ENCODE measurements at places on chromosomes 11 and 22.

DNA sequence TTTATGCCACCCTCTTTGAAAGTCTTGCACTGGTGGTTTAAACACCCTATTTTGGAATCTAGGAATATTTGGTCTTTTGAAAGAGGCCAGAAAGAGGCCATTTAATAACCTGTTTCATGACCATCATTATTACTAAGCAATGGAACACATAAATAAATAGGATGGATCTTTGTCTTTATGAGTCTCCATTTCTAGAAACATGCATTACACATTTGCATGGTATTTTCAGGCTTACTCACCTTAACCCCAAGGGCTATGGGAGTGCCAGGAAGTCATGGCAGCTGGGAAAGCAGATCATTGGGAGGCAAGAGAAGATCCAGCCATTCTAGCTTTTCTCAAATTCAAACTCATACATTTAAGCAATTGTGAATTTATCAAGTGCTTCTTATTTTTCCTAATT, 185.8 kb upstream of the POU2AF2 start:
- no peak for DNase-seq

- DNase-seq: no peak
Observed at GRCh38 chr22:30994960-30995359, 25.9 kb downstream of the TUG1 start.

GRCh38 chr11:12139144-12139881, 28.9 kb downstream of the MICAL2 start:
- DNase-seq: no peak

DNA sequence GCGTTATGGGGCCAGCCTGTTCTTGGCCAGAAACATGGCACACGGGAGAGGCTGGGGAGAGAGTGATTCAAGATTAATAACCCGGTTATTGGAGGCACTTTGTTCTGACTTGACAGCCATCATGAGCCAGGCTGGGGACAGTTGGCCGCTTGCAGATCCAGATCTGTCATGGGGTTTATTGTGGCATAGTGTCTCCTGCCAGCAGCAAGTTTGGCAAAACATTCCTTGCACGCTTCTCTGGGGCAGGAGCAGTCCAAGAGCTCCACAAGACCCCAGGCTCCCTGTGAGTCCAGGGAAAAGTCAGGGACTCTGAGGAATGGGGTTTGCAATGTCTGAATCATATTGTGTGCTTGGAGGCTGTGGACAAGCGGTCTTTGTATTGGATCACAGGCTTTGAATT, 270.4 kb downstream of the MIAT start:
- DNase-seq: no peak

GRCh38 chr11:118619444-118620197, 12.2 kb downstream of the PHLDB1 start:
- DNase-seq: no peak

DNA sequence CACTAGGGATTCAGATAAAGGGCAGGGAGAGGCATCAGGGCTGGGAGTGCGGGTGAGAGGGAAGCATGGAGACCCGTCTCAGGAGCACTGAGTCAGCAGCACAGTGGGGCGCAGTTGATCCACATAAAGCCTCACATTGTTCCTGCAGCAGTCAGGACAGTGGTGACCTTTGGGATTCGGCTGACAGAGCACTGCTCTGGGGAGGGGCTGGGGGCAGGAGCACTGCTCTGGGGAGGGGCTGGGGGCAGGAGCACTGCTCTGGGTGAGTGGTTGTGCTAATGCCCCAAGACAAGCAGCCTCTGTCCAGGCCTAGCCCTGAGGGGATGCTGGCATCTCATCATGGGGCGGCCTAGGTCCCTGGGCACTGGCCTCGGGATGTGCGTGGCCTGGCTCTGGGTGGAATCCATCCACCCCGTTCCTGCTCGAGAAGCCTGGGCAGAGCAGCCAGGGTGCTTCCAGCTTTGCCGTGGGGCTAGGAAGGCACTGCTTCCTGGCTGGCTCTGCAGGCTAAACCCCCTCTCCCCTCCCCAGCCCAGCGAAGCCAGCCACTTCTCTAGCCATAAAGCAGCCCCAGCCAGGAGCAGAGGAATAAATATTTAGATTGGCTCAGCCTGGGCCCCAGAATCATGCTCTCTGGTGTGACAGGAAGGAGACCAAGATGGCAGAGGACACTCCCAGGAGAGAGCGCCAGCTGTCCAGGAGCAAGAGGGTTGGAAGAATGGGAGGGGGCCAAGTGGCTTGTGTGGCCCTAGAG, 7.3 kb downstream of the OAF start:
- DNase-seq: peak; percentile 58

DNA sequence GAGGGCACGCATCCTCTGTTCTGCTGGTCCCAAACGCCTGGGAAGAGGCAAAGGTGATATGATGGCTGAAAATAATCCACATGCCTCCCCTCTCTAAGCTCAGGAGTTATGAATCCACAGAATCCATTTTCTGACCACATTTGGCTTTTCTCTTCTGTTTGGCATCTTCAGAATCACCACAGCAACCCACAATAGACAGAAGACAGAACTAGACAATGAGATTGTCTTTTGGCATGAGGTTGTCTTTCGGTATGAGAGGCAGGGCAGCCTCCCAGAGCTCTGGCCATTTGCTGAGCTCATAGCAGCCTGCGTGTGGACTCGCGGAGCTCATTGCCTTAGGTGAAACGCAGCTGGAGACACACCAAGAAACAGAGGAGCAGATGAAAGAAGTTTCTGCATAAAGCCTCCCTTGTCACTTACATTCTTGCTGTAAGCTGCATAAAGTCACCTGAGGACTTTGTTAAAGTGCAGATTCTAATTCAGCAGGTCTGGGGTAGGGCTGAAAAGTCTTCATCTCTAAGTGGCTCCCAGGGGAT, 868.0 kb downstream of the NTM start:
- no peak for DNase-seq

Measured in prostate gland (tissue), 2 donors.